D341Med (cell line): ENCODE measurements at places on chromosomes 3 and 15.

GRCh38 chr3:43236008-43236407, 50.3 kb upstream of the SNRK start:
- no peak for DNase-seq

GRCh38 chr15:81633889-81634288, 259.9 kb upstream of the TMC3 start:
- peak; percentile 44 for DNase-seq

- DNase-seq, result no peak
Observed at GRCh38 chr15:25327686-25328085, 111.1 kb downstream of the UBE3A start.

DNA sequence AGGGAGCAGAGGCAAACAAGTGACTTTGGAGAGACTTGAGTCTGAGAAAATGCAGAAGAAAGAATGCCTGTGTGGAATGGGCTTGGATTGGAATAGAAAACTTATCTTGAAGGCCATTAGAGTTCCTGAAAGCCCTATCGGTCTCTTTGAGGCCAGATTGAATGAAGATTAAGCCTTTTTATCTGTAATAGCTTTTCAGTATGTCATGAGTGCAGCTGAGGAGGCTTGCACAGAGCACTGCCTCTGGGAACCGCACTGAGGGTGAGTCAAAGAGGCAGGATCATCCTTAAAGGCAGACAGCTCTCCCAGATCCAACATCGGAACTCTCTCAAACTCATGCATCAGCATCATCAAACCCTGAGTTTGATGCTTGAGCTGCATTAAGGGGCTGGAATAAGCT, 515.2 kb downstream of the NTRK3 start:
- DNase-seq, result no peak

GRCh38 chr15:75836959-75837334, 6.3 kb upstream of the UBE2Q2 start:
- no peak for DNase-seq

GRCh38 chr3:109171479-109171878, 35.0 kb downstream of the C3orf85 start:
- DNase-seq, result no peak

GRCh38 chr15:25543196-25543595, 104.4 kb upstream of the UBE3A start:
- DNase-seq, result no peak

DNA sequence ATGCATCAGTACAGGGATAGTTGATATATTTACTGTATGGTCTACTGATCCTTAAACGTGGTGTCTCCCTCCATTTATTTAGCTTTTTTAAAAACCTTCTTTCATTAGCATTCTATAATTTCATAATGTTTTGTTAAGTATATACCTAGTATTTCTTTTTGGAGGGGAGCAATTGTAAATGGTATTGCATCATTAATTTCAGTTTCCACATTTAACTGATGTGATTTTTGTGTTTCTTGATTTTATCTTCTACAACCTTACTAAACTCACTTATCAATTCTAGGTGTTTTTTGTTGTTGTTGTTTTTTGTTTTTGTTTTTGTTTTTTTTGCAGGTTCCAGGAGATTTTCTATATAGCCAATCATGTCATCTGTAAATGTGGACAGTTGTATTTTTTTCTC, 18.4 kb downstream of the GOLGA6L1 start:
- no peak for DNase-seq

DNA sequence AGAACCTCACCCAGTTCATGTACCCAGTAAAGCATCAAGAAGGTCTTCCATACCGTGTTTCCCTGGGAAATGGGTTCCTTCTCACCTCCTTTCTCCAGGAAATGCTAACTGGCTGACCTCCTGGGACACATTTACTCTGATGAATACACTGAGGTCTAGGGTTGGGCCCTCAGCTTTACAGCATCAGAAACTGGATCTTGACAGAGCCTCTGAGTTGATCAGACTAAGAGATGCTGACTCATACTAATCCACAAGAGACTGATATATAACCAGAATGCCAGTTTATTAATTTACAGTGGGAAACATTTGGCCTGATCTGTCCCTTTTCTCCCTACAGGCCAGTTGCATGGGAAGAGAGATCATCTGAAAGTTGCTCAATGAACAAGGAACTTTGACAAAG, 55.8 kb downstream of the GTF2E1 start:
- no peak for DNase-seq

DNA sequence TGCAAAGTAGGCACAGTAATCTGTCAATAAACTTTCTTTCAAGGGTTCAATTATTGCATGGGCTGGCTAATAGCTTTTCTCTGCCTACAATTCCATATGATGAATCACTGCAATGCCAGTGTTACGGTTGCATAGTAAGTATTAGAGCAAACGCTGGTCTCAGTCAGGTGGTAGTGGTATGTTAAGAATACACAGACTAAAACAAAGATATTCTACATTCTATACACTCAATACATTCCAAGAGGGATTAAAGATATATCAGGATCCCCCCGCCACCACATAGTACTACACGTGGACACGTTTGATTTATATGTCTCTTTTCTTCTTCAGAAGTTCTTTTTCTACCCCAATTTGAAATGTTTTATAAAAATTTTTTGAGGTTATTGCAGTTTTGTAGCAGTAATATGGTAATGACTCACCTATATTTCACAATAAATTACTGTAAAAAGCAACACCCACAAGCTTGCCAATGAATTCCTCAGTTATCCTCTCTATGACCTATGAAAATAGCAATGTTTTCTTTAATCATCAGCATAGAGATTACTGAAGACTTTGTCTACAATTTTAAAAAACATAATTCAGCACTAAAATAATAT, 68.2 kb downstream of the CD200R1L start:
- no peak for DNase-seq

GRCh38 chr15:60235951-60236710, 161.7 kb downstream of the ANXA2 start:
- no peak for DNase-seq

- DNase-seq, result no peak
Observed at GRCh38 chr3:32821686-32822296, 4.0 kb downstream of the TRIM71 start.

DNA sequence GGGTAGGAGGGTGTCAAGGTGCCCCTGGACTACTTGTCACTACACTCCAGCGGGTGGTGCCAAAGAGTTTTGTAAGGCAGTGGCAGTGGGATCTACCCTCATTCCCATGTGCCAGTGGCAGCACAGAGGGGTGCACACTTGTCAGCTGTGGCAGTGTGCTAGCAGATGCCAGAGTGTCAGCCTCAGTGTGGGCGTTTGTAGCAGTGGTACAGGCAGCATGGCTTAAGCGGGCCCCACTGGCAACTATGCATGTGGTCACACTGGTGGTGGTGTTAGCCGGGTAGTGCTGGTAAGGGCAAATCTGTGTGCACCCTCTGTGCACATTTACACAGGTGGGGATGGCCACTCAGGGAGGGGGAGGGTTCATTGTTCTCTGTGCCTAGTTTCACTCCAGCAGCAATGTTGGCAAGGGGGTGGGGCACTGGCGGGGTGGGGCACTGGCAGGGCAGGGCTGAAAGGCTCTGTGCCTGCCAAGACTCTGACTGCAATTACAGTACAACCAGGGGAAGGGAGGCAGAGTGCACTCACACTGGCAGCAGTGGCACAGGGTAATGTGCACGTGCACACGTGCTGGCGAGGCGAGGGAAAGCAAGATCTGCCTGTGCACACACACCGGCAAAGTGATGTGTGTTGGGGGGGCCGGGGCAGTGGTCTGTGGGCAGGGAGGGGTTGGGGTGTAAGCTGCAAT, 31.8 kb downstream of the MYO9A start:
- DNase-seq, result no peak

DNA sequence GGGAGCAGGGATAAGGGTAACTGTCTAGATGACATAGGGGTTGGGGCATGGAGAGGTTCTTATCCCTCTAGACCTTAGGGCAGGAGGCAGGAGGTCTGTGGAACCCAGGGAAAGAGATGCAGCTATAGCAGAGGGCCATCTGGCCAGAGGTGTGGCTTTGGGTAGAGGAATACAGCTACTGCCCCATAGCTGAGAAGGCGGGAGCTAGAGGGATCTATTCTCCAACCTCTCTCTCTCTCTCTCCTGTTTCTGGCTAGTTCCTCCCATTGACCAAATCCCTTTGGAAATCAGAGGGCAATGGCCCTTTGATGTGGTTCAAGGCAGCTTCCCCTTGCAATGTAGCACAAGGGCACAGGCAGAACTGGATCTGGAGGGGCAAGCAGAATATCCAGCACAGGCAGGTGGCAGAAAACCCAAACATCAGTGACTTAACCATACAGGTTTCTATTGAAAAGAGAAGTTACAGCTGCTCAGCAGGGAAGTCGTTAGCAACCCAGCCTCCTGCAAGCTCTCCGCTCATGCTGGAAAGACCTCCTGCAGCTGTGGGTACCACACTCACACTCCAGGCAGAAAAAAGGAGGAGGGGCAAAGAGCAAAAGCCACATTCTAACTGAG, 22.3 kb upstream of the LMOD3 start:
- no peak for DNase-seq

DNA sequence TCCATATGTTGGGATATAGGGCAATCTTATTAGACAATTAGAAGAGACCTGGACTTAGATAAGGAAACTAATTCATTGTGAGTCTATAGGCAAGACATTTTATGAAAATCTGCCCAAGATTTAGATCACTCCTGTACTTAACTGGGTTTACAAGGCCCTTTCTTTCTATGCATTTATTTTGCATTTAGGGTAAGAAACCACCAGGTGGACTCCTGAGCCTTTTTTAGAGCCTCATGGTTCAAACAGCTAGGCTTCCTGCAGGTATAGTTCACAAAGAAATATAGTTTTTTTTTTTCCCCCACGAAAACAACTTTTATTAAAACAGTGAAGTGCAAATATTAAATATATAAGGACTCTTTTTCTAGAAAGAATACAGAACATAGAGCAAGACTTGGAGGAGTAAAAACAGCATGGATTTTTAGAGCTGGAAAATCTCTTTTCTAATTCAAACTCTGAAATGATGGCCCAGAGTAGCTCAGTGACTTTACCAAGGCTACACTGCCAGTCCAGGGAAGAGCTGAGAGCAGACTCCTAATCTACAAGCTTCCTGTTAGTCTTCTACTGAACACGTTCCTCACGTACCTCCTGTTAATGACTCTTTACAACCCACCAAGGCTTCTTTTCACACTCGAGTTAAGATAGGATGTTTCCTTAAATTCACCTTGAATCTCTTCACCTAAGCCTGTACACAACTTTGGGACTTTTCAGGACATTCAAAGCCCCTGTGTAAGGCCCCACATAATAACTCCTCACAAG, 400.9 kb upstream of the ATP11B start:
- DNase-seq, result no peak

DNA sequence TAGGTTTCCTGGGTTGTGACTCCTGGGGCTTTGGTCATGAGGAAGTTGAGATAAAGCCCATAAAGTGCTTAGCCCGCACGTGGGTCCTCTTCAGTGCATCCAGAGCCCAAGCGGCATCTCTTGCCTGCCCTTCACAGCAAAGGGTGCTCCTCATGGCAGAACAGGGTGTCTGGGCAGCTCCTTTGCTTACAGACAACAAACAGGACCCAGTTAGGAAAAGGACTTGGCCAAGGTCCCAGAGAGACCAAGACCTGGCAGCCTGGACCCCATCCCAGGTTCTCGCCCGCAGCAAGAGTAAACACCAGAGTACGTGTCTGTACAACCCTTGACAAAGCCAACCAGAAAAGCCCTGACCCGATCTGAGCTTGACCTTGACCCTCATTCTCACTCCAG, 27.0 kb downstream of the ALS2CL start:
- DNase-seq, result no peak

GRCh38 chr3:185210621-185211142, 43.2 kb downstream of the EHHADH start:
- peak; percentile 77 for DNase-seq

- DNase-seq, result no peak
Observed at GRCh38 chr3:59286791-59287531, 237.1 kb upstream of the CFAP20DC start.

DNA sequence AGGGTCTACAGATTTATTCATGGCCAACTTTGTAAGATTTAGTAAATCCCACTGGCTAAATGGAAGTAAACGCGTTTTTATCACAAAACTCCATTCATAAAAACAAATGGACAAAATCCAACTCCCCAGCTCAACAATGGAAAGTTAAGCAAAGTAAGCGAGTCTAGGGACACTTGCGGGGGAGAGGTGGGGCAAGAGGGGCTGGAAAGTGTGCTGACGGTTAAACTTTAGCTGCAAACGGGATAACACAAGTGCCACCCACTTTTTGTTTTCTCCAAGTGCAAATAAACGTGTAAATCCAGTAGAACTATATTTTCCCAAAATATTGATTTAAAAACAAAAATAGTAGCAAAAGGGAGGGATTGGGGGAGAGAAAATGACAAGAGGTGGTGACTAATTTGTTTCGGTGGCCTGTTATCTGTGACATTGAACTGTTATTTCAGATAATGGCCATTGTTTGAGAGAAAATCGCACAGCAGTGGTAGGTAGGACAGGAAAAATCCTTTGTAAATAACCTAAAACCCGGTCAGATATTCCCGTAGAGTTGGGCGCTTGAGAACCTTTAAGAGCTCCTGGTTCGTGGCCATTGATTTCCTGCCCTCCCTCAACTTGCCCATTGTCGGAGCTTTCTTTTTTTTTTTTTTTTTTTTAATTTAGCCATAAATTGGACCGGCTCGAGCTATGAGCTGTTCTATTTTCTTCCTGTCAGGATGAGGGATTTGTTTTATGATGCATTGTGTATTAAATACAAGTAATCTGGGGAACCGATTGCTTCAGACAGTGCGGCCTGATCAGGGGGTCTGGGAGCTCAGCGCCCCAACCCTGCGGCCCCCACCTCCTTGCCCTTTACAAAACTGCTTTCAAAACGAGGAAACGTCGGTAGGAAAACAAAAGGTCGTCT, 514.8 kb downstream of the MECOM start:
- DNase-seq, result no peak

GRCh38 chr3:100500320-100500880, 8.0 kb downstream of the TMEM45A start:
- no peak for DNase-seq

- no peak for DNase-seq
Observed at GRCh38 chr15:38638126-38638525, 73.5 kb upstream of the RASGRP1 start.

DNA sequence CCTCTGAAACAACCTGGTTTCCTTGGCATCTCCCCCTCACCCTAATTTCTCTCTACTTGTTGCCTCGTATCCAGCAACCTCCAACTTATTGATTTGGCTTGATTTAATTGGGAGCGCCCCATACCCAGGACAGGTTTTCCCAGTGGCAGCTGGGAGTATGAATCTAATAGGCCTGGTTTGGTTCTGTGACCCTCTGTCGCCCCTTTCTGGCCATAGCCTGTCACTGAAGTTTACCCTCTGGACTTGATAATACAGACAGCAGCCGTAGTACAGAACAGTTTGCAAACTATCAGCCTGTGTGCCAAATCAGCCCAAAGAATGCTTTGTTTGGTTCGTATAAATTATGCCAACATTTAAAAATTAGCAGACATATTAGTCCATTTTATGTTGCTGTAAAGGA, 525.1 kb upstream of the GOLIM4 start:
- DNase-seq, result peak; percentile 76

GRCh38 chr3:30632065-30632464, 25.7 kb downstream of the TGFBR2 start:
- DNase-seq, result no peak
